ENCODE measurements at places on chromosomes 16 and 17.
A peak's percentile ranks its signal among the peaks of the same experiment; 100 is the strongest.

DNA sequence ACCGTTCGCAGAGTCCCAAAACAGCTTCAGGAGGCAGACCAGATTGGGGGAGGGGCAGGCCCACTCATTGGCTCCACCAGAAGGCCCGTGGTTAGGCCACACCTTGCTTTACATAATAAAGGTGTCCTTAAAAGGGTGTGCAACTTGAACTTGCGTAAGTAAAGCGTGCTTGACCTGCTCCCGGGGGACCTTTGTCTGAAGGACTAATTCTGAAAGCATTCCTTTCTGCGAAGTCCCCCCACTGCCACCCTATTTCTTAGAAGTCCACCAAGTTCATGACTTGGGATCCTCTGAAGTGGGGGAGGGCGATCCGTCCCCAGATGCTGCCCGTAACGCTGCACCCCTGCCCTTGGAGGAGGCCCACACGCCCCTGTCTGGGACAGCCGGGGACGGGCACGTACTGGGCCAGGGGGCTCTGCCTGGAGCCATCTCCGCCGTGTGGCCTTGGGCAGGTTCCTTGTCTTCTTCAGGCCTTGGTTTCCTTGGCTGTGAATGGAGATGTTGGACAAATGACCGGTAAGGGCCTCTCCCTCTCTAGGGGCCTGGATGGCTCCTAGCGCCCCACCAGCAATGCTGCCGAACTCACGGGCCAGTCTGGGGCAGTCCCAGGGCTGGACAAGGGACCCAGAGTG, 823 bp upstream of the ZNF469 start:
- no peak for DNase-seq

DNA sequence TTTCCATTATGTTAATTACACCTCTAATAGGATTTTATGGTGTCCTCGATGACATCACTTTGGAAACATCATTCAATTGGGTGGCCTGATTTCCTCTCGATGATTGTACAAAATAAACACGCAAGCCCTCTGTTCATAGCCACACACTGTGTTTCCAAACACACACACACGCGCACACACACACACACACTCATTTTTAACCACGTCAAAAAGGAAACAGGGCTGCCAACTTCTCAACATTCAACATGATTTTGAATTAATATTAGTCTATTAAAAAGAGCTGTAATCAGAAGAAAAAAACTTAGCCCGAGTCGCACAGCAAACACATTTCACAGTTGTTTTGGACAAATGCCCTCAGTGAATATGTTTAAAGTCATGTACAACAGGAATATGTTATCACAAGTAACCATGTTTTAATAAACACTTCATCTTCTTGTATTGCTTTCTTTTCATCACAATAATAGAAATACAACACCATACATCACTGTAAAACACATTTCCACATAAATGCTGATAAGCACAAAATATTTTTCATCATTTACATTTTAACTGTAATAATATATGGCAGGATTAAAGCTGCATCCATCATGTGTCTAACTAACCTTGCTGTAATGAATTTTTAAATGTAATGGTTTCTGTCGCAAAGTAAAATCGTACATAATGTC, 219.1 kb upstream of the IRX3 start:
- peak; percentile 73 for DNase-seq

GRCh38 chr17:18070861-18071340, 16.8 kb upstream of the DRG2 start:
- no peak for DNase-seq

DNA sequence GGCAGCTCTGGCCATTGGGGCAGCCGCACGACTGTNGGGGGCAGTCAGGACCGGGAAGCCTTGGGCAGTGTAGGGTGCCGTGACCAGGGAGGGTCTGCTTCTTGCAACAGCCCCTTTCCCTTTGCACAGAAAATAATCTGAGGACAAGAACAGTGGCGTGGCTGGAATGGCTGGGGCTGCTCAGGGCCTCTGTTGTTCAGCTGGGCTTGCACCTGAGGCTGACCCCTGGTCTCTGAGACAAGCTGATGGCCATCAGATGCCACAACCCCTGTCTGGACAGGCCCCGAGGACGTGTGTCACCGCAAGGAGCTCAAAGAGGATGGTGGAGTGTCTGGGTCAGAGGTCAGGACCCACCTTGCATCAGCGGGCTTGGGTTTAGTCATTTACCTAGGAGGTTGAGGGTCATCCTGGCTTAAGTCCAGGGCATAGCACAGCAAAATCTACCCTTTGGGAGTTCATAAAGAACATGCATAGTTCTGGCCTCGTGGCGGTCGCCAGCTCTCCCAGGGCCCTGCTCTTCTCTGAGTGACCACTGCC, 46.9 kb downstream of the METRNL start:
- no peak for DNase-seq

- DNase-seq = no peak
Observed at GRCh38 chr17:1870592-1870991, 40.8 kb downstream of the RPA1 start.
